ENCODE measurements at places on chromosomes 1 and 21.

GRCh38 chr1:38138498-38139233 is 92.1 kb upstream of the POU3F1 start:
- DNase-seq: no peak

DNA sequence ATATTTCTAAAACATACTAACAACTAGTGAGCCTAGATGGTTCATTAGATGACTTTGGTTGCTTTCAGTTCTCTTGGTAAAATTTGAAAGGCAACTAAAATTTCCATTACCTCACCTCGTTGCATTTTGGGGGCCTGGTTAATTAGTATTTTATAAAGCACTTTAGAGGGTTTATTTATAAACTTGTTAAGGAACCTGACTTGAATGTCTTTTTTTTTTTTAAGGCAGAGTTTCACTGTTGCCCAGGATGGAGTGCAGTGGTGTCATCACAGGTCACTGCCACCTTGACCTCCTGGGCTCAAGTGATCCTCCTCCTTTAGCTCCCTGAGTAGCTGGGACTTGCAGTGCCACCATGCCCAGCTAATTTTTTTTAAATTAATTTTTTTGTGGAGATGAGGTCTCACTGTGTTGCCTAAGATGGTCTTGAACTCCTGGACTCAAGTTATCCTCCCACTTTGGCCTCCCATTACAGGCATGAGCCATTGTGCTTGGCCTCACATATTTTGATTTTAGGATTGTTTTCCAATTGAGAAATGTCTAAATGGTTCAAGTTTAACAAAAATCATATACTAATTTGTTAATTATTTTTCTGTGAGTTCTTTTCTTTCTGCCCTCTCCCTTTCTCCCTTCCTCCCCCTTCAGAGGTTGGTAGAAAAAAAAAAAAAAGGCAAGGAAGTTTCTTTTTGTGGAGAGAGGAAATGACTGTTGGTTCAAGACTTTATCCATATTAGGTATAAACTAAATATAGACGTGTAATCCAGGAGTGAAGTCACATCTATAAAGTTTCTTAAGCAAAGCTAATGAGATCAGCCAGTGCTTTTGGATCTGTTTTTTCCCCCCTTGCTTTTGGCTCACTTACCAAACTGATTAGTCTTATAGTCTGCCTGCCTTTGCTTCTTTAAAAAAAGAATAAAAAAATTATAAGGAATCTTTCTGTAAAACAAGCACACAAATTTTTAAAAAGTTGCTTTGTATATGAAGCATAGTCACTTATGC is 24.7 kb downstream of the CLIC4 start:
- DNase-seq: no peak

- no peak for DNase-seq
Measured at GRCh38 chr21:41684381-41685245, 82.2 kb downstream of the RIPK4 start.

GRCh38 chr1:22359427-22359826 is 92.2 kb upstream of the ZBTB40 start:
- no peak for DNase-seq

DNA sequence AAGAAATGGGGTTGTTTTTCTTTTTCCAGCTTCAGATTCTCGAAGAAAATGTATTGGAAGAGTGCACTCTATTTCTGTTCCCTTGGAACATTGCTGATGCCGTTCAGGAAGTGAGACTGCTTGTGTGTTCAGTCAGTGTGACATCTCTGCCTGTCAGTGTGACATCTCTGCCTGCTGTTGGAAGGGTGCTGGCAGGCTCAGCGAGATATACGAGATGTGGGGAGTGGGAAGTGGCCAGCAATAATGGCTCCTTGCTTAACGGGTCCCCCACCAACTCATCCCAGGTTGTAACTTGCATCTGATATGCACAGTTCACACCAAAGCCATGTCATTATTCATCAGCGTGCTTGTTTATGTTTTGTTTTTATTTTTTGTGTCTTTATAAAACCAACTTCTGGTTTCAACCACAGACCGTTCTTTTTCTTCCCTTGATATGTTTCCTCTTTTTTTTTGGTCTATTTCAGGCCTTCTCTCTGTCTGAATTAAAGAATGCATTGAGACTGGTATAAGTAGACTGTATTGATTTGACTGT is 145.4 kb downstream of the GALNT2 start:
- no peak for DNase-seq
